ENCODE measurements at places on chromosomes 3 and 15. TPM values are rescaled to one million over a fixed set of nuclear protein-coding genes. Genes with fewer than 3 reads are reported as not detected.
A peak's percentile ranks its signal among the peaks of the same experiment; 100 is the strongest.

GRCh38 chr3:119333773-119334509 is 39.8 kb downstream of the ARHGAP31 start:
- DNase-seq, result no peak

DNA sequence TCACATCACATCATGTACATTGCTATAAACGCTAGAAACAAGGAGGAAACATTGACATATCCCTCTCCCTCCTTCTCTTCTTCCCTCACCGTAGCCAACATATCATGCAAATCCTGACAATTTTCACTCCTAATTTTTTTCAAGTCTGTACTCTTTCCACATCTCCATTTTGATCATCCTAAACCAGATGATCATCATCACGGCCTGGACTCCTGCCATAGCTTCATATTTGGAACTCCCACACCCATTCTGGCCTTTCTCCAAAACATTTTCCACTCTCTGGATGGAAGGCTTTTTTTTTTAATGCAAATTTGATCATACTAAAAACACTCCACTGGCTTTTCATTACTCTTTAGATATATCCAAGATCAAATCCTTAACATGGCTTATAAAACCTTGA is 248.0 kb upstream of the CNTN3 start:
- DNase-seq, result no peak

GRCh38 chr3:65732051-65732935 is 306.4 kb downstream of the MAGI1 start:
- DNase-seq, result peak; percentile 19

DNA sequence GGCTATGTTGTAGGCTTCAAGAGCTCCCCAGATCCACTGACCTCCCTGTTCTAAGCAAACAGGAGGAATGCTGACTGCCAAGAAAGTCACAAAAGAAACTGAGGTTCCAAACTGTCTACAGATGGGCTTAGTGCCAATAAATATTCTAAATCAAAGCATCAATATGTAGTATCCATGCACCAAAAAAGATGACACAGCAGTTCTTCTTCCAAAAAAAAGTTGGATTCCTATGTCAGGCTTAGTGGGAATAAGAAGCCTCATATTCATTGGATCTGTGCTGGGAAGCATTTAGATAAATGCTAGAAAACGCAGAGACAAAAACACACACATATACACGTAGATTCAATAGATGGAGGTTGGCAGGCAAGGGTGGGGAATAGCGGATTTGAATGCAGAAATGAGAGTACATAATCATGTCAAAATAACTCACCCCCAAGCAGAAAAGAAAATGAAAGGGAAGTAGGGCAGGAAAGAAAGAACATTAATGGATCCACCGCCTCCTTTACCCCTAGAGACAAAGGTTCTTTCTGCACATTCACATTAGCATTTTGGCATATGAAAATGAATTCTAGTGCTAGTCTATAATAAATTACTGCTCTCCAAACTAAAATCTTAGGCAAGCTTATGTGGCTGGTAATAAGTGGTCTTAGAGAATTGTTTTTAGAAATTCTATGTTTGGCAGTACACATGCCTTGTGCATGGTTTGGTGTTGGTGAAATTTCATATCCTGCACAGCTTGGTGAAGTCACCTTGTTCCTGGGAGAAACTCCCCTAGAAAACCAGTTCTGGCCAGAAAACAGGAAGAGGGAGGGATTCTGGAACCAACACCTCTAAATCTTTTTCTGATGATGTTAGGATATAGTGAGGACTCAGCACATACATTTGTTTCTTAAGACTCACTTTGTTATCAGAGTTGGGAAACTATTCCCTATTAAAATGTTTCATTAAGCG is 283.4 kb downstream of the LSAMP start:
- no peak for DNase-seq

DNA sequence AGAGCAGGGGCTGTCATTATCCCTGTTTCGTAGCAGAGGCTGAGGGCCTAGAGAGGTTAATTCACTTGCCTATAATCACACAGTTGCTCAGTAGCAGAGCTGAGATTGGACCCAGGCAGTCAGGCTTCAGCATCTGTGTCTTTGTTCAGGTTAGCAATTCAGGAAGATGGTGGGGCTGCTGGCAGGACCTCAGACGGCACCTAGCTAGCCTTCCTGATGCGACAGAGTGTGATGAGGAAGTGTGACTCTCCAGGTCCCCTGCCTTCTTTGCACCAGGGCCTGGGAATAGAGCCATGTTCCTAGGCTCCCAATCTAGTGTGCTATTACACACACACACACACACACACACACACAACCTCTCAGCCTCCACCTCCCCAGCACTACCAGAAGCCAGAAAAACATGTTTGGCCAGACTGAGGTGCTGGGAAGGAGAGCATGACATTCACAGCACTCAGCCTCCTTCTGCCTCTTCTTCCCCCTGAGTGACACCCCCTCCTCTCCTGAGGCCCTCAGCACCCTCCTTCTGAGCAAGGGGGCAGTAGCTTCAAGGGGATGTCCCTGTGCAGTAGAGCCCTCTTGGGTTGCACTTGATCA is 88.9 kb downstream of the TLE3 start:
- no peak for DNase-seq

GRCh38 chr3:178201714-178202113 is 334.5 kb upstream of the KCNMB2 start:
- no peak for DNase-seq

DNA sequence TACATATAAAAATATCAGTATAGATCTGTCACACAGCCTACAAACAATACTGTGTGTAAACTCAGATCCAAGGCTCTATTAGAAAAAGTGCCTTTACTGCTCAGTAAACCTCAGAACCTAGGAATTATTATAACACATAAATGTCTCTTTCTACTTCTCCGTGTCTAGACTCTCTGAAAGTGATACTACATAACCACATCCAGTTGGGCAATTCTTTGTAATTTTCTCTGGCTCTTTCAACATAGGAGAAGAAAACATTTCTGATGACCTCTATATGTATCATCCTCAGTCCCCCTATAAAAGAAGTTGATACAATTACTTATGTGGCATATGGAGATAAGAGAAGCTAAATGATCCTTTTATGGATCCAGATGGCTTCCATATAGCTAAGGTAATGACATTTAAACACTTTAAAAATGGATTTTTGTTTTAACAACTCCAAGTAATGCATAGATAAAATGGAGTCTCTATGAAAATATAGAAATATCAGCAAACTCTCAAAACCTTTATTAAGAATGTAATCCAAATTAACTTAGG is 104.5 kb downstream of the LSAMP start:
- DNase-seq, result no peak

DNA sequence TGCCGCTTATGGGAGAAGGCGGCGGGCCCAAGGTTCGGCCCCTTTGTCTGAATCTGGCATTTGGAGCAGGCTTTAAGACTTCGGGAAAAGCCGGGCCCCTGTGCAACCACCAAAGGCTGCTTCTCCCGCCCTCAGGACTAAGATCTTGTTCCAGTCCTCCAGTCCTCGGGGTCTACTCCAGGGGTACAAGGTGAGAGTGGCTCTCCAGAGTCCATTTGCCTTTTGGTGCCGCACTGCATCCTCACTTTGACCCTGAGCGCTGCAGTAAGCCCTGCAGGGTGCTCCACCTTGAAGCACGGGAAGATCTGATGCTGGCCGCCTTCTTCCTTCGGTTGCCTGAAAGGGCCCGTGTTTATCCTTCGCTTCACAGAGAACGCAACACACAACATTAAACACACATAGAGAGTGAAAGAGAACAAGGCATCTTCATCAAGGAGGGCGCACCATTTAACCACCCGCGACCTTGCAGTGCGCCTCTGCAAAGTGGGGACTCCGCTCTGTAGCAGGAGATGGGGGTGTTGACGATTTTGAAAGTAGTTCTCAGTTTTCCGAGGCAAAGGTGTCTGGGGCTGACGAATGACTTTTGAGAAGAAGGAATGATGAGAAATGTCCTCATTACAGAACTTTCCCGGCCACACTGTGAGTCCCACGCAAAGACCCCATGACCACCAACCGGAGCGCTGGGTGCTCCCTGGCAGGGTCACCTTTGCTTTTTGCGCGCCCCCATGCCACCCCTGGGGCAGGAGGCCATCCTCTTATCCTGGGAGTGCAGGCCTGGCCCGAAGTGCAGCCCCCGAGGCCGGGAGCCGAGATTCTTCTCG is 1.0 kb downstream of the PIGZ start:
- no peak for DNase-seq

DNA sequence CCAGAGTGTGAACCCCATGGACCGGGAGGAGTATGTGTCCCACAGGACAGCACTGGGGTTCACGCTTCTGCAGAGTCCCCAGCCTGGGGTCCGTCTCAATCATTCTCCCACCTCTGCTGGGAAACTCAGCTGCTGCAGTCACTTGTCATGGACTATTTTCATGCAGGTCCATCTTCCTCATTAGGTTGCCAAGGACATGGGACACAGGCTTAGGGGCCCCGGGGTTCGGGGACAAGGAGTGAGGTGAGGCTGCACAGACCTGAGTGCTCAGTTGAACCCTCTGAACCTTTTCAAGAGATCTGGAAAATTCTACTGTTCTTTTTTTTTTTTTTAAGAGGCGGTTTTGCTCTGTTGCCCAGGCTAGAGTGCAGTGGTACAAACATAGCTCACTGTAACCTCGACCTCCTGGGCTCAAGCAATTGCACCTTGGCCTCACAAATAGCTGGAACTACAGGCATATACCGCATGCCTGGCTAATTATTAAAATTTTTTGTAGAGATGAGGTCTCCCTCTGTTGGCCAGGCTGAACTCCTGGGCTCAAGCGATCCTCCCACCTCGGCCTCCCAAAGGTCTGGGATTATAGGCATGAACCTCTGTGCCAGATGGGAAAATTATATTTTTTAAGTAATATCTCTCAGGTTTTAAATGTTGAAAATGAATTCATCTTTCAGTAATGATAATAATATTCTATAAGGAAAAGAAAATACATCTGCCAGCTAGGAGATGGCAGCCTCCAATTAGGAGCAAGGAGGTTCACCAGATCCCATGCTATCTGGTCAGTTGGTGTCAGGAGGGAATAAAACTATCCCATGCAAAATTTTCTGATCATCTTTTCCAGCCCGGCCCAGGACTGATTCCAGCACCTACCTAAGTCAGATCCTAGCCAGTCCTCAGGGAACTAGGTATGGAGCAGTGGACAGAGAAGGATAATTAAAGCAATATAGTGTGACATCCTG is 45.2 kb downstream of the RPN1 start:
- DNase-seq, result no peak

DNA sequence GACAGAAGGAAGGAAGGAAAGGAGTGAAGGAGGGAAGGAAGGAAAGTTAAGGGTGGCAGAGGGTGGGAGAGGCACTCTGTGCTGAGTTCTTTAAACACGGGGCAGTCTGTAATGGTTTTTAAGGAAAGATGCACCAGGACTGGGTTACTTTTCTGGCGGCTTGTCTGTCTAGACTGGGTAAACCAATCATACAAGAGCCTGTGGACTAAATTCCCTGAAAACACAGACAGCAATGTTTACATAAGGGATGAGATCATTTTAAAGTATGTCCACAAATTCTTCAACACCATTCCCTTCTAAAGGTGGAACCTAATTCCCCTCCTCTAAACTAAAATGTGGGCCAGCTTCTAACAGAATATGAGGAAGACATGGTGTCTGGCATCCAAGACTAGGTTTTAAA is 235.5 kb upstream of the IGF1R start:
- no peak for DNase-seq

DNA sequence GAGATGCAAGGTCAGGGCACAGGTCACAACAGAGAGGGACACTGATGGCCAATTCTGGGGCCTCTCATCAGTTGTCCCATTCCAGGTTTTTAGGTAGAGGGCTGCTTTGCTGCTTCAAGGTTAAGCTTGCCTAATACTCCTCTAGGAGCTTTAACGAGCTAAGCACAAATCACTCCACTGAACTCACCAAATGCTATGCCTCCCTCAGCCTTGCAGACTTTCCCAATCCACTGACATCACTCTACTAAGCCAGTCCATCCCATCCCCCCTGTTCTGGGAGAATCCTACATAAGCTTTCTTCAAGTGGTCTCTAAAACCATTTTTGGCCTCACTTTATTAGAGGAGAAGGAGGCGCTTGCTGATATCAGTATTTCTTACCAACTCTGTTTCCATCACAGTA is 24.8 kb upstream of the PDCD6IP start:
- DNase-seq, result no peak

GRCh38 chr3:5210926-5211325 is 23.4 kb downstream of the EDEM1 start:
- no peak for DNase-seq

DNA sequence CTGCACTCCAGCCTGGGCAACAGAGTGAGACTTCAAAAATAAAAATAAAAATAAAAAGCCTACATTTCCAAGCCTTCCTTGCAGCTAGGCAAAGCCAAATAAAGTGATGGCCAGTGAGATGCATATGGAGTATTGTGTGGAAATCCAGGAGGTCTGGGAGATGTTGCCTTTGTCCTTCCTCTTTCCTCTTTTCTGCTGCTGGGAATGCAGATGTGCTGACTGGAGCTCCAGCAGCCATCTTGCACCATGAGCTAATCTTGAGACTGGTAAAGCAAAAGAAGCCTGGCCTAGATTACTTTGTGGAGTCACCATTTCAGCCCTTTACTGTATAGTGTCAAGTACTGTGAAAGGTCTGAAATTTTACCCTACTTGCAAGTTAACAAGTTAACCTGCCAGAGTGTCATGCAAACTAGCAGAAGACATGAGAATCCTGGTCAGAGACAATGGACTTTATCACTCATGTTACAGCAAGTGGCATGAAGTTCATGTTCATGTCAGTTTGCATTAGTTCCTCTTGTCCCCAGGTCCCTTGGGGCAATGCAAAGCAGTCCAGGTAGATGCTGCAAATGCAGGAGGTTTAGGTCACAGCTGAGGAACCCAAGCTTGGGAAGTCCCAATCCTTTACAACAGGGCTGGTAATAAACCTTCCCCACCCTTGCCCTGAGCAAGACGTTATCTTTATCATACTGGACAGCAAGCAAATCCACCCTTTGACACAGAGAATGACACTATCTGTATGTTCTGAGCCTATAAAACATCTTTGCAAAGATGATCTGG is 103.1 kb downstream of the TLE3 start:
- DNase-seq, result no peak

DNA sequence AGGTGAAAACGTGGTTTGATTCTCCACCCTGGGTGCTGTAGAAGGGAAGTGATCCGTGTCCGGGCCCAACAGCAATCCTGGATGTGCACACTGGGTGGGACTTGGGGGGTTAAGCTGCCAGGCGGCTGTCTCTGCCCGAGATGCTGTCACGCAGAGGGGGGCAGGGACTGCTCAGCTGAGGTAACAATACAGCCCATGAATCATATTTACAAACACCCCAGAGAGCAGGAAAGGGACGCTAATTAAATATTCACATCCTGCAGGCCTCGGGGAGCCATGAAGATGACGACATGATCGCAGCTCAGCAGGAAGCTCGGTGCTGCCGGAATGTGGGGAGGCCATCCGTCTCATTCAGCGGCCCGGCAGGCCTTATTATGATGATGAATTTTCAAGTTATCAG is 17.9 kb upstream of the CRABP1 start:
- no peak for DNase-seq

DNA sequence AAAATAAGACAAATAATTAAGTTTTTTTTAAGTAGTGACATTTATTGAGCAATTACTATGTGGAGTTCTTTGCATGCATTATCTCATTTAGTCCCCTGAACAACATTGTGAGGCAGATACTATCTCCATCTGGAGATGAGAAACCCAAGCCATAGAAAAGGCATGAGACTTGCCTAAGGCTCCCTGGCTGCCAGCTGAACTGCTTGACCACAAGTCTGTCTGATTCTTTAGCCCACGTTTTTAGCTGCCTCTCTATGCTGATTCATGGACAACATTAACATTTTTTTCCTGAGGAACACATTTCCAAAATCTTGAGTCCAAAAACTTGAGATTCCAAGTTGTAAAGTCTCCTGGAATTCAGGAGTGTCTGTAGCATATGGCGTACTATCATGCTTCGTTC is 263.6 kb upstream of the GOLGA6L4 start:
- no peak for DNase-seq

GRCh38 chr3:116301422-116301821 is 143.9 kb downstream of the LSAMP start:
- no peak for DNase-seq

The CPLX3 gene
- 5.7 TPM for total RNA-seq

The PLOD2 gene
- total RNA-seq, result 13.4 TPM

Measured in testis (tissue), 5 donors.